Renal pelvis (tissue), 12 donors: ENCODE measurements at places on chromosomes 16 and 17. TPM values are rescaled to one million over a fixed set of nuclear protein-coding genes. Genes with fewer than 3 reads are reported as not detected.

GRCh38 chr16:1723450-1724147 lies 17.6 kb downstream of the MAPK8IP3 start:
- DNase-seq, result no peak

DNA sequence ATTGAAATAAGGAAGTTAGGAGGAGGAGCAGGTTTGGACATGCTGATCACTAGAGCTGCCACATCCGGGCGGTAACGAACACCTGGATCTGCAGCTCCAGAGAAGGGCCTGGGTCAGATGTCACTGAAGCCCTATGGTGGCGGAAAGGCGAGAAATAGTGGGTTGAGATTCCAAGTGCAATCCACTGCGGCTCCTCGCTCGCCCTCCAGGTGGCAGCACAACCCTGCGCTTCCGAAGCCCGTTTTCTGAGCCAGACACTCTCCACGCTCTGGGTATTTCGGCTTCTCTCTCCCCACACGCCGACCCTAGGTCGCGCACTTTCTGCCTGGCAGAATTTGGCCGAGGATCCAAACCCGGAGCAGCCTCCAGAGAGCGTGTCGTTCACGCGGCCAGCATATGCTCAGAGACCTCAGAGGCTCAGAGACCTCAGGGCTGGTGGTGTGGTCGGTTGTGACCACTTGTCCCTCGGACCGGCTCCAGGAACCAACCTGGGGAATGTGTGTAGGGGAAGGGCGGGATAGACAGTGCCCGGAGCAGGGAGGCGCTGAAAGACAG lies 922 bp upstream of the SLC2A4 start:
- peak; percentile 82 for DNase-seq

Gene ARL6IP1
- polyA plus RNA-seq, result 248 TPM

DNA sequence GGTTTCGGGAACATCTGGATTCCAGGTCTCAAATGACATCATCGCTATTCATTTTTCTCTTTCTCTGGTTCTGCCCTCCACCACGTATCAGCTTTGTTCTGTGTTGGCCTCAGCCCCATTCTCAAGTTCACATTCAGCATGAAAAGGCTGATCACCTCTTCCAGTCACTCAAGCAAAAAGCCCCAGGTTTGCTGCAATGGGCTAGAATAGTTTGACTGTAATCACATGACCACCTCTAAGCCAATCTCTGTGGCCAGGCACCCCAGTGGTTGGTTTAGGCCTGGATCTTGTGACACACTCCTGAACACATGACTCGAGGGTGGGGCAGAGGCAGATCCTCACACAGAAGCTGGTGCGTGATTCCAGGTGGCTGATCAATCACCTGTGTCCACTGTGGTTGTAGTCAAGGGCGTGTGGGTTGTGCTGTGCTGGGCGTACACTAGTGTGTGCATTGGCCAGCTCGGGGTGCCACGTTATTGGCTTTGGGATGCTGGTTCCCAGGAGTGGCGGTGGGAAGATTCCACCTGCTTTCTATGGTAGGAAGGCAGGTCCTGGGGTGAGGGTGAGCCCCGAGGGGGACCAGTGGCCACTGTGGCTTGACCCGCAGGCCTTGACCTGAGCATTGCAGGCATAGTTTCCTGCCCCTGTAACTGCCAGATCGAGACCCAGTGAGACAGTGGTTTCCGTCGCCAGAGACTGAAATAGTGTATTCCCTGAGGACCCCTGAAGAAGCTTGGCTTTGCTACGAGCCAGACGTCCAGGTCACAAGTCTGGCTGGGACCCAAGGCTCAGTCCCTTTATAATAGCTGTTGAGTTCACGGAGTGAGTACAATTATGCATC lies 12.0 kb downstream of the EEF2K start:
- no peak for DNase-seq

Gene SLC13A5
- 5.1 TPM for polyA plus RNA-seq

Gene PRAC2
- not detected for polyA plus RNA-seq

DNA sequence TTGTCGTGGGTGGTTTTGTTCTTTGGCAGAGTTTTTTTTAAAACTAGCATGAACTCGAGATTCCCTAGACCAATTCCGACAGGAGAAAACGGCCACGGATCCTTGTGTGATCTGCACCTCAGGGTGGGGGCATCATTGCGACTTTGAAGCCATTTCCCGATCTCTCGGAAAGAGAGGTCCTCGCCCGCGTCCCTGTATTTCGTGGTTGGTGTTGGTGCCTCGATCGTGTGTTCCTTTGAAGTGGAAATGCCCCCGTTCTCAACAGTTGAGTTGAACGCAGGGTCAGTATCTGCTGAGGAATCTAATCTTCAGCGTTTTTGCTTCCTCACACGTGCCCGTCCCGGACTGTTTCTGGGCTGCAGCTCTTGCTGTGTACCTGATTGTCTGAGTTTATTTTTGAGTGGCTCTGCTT lies 1.1 kb downstream of the CRAMP1 start:
- DNase-seq, result peak; percentile 5

Gene HSPB9
- polyA plus RNA-seq, result 0.50 TPM

DNA sequence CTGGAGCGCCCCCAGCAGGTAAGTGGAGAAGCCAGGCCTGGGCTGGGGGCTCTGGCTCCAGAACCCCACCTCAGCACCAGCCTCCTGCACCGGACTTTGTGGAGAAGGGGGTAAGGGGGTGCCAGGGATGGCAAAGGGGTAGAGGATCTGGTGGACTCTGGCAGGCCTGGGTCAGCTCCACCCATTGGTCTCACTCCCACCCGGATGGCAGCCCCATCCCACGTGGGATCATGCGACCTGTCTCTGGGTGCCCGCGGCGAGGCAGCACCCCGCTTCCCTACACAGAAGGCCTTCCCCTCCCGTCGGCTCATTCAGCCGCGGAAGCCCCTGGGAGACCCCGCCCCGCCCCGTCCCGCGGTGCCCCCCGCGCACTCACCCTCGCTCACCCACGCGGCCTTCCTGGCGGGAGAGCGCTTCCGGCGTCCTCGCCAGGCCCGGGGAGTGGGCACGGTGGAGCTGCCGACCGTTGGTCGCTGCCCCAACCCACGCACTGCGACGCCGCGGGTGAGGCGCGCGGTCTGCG lies 498 bp upstream of the PLEKHG4 start:
- DNase-seq, result no peak
